C1 segment of cervical spinal cord (tissue), 14 donors: ENCODE measurements at places on chromosomes 2 and 18.

DNA sequence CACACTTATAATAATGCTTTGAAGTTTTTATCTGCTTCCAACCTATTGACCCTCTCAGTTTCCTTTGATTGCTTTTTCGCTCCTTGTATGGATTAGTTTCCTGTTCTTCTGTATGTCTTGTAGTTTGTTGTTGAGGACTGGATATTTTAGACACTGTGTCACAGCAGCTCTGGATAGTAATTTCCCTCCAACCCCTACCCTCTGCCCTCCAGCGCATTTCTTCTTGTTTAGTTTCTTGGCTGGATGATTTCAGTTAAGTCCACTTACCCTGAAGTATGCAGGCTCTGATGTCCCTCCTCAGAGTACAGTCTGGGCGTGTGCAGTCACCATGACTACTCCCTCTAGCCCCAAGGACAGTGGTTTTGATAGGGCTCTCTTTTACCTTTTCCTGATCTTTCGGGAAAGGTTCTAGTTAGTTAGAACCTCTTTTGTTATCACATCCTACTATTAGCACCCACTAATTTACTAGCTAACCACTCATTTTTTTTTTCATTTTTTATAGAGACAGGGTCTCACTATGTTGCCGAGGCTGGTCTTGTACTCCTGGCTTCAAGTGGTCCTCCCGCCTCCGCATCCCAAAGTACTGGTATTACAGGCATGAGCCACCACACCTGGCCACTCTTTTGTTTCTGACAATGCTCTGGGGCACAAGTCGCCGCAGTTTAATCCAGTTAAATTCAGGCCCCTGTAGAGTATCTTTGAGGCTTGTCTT is 16.3 kb upstream of the LYG1 start:
- DNase-seq = no peak

DNA sequence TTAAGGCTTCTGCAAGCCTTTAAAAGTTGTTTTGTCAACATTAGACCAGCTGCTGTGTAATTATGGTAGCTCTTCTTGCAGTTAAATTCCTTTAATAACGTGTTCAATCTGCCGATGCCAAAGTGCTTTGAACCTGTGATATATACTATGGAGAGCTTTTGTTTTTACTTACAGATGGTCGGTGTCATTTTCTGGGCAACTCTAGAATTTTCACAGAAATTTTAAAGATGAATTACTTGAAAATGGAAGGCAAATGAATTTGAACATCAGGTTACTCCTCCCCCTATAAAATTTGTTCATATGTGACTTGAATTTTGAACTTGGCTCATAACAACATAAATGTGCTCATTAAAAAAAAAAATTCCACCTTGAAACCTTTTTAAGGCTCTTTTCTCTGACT is 23.0 kb downstream of the LYPD6 start:
- no peak for DNase-seq

- DNase-seq = peak; percentile 7
Observed at GRCh38 chr18:7567474-7568425, 634 bp downstream of the PTPRM start.

GRCh38 chr2:146048141-146048540 is 1528.2 kb upstream of the ZEB2 start:
- no peak for DNase-seq

GRCh38 chr2:222548992-222549391 is 106.9 kb downstream of the FARSB start:
- DNase-seq = no peak

GRCh38 chr2:18848646-18849045 is 259.3 kb upstream of the NT5C1B start:
- no peak for DNase-seq

DNA sequence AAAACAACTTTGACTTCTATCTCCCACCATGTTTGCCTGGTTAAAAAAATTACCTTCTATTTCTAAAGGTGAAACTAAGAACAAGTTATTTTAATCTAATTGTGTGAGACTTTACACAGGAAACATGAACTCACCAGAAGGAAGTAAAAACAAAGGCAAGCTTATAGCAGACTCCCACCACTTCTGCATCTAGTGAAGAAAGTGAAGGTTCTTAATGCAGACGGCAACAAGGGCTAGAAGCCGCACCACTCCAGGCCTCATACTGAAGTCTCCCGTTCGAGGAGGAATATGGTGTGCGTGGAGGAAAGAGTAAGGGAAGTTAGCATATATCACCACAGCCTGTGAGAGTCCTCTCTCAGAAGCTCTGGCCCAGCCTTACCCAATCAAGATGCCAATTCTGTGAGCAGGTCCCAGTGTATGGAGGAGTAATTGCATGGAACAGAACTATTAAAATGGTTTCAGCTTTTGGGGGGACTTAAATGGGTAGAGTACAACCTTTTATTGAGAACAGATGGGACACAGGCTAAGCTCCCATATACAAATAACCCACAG is 958.7 kb downstream of the BCL11A start:
- DNase-seq = no peak

DNA sequence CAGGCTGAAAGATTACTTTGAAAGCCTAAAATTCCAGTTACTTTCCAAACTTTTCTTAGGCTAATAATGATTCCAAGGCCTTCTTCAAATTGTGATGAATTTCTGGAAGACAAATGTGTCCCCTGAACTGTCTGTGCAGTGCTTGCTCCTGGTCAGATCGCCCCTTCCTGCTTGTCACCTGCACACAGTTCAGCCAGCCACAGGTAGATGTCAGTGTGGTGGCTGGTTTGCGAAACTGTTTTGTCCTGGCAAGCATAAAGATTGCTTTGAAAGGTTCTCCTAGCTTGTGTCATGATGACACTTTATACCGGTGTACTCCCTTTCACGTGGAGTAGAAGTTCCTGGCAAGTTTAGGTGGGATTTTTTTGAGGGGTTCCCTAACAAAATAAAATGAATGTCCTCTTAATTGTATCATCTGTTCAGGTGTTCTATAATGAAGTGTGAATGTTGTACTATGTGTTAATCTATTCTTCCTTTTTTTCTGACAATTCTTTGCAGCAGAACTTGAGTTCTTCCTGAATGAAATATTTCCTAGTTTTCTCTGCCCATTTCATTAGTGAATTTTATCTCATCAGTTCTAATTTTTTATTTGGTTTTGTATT is 298.8 kb downstream of the ZNF407 start:
- DNase-seq = no peak

DNA sequence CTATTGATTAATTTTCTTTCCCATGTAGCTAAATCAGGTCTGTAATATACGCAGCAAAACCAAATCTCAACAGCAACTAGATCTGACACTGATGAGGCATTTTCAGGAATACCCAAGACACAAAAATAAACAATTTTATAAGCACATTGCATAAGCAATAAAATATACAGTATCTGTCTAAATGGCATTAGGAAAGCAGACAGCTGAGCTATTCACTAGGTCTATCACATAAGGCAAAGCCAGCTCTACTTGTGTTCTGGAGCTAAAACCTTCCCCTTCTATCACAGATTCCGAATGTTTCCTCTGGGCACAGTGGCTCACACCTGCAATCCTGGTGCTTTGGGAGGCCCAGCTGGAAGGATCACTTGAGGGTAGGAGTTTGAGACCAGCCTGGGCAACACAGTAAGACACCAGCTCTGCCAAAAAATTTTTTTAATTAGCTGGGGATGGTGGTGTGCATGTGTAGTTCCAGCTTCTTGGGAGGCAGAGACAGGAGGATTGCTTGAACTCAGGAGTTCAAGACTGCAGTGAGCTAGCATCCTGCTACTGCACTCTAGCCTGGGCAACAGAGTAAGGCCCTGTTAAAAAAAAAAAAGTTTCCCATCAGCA is 21.1 kb downstream of the PTPN2 start:
- DNase-seq = no peak

- no peak for DNase-seq
Observed at GRCh38 chr2:141565597-141565996, 565.2 kb downstream of the LRP1B start.

DNA sequence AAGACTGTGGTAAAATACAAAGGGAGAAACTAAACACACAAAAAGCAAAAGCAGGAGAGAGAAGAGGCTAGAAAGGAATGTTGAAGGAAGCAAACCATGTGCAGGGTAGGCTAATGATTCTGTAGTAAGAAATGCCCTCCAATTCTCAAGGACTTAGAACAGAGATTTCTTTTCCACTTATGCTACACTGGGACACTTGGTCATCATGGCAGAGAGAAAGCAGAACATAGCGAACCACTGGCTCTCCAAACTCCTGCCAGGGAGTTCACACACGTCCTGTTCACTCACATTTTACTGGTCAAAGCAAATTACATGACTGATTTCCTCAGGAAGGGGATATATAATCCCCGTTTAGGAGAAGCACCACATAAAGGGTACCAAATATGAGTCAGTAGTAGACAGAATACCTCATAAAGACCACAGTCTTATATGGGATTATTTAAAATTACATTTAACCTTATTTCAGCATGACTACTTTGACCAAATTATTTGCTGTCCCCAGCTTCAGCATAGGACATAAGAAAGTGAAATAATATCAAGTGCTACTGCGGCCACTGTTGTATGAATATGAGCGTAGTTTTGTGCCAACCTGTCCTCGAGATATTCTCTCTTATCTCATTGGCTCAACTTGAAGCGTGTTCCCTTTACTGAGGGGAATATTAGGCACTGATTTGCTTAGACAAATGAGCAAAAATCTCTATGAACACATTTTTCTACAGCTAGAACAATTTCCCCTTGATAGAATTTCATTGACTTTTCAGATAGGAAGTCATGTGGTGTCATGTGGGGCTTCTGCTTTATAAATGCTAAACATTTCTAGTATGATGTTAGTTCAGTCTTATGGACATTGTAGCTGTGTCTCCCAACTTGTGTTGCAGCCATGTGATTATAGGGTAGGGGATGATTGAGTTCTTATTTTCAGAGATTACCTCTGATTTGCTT is 81.7 kb downstream of the FAM161A start:
- no peak for DNase-seq

DNA sequence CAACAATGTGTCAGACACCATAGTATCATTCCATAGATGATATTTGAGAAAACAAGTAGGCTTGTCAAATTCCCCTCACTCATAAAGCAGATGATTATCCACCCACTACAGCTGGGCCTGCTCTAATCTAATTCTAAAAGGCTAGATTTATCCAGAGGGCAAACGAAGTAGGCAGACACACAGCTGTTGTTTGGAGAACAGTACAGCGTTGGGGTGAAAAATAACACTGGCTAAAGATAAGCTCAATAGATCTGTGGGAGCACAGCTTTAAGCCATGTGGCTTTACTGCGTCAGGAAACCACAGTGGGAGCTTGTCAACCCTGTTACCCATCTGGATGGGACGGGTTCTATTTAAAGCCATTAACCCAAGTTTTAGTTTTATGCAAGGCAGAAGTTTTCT is 48.9 kb upstream of the COBLL1 start:
- no peak for DNase-seq

DNA sequence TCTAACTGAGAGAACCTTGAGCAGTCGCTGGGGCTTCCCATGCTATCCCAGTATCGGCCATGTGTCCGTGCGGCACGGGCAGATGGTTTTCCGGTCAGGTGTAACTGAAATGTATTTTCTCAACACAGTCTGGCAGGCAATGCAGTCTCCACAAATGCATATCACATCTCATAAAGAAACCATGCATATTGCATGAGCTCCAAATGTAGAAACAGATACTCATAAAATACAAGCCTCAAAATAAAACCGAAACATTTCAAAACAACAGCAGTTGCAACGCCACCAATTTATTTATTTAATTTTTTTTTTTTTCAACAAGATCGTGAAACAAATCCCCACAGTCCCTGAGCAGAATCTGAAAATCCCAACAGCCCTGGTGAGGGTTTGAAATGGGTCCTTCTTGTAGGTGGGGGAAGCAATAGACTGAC is 299.4 kb downstream of the LPIN1 start:
- no peak for DNase-seq

DNA sequence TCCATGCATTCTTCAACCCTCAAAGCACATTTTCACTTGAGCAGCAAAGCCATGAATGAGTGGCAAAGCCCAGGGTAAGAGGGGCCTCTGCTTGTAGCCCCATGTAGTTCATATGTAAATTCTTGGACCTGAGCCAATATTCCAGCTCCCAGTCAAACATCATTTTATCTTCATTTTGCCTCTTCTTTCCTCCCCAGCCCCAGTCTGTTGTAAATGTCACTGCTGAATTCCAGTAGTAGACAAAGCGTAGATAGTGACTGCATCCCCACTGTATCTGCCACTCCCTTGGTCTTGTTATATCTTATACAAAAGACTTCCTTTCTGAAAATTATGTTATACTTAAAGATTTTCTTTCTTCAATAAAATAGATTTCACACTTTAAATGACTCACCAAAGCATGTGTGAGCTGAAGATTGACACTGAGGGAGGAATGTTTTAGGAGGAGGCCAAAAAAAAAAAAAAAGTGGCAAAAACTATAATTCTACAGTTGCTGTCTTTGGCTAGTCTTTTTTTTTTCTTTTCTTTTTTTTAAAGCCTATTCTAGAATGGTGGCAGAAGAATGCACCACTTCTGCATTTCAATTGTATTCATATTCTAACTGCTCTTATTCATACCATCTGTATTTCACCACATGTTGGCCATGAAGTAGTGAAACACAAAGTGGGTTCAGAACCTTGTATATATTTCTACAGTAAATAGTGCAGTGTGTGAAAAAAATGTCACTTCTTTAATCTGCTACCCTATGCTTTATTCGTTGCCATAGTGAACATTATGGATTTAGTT is 306.1 kb downstream of the CPS1 start:
- DNase-seq = no peak

DNA sequence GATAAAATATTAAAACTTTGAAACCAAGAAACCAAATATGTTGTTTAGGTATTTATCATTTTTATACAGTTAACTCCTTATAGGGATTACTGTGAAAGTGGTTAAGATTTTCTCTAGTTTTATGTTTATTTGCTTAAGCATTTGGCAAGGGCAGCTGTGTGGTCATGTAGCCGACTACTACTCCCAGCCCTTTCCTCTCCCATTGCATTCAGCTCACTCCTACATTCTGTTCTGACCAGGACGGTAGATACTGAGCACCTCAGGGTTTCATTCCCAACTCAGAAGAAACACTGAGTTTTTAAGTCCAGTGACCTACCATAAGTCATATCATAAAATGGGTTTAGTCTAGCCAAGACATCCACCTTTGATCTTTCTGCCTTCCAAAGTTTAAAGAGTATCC is 19.8 kb downstream of the FZD5 start:
- DNase-seq = no peak

DNA sequence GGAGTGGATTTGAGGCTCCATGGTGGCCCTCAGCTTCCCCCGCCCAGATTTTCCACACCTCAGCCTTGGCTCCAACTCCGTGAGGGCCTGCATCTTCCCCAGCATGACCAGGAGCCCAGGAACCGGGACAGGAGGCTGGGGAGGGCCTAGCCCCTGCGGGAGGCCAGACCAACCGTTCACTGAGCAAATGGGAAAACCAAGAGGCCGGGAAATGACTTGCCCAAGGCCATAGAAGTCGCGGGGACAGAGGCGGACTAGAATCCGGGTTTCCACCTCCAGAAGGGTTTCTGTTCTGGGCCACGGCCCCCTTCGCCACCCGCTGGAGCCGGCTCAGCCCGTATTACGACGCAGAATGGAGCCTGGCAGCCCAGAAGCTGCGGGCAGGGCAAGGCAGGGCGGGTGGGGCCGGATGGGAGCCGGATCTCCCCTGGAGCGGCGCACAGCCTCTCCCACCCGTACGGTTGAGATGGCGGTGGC is 7.9 kb upstream of the CRYBA2 start:
- DNase-seq = no peak

- no peak for DNase-seq
Observed at GRCh38 chr2:69576880-69577279, 66.7 kb downstream of the AAK1 start.
